ENCODE measurements at places on chromosomes 1 and 21. TPM values are rescaled to one million over a fixed set of nuclear protein-coding genes. Genes with fewer than 3 reads are reported as not detected.

The MEX3A gene
- 0.89 TPM for total RNA-seq

The CYP4A11 gene
- total RNA-seq, result not detected

The GPA33 gene
- total RNA-seq, result not detected

The TDRKH gene
- total RNA-seq, result 3.5 TPM

The MFAP2 gene
- 8.0 TPM for total RNA-seq

The SMPDL3B gene
- 0.25 TPM for total RNA-seq

The PKN2 gene
- total RNA-seq, result 30.0 TPM

The PTPN22 gene
- total RNA-seq, result 0.75 TPM

The PM20D1 gene
- total RNA-seq, result not detected

The CD1B gene
- not detected for total RNA-seq

The GUCA2A gene
- total RNA-seq, result not detected

The COA6 gene
- total RNA-seq, result 33.4 TPM

The RNU1-3 gene
- total RNA-seq, result under 0.01 TPM

The LRRC39 gene
- 0.44 TPM for total RNA-seq

The LCE3D gene
- total RNA-seq, result not detected

The PTGS2 gene
- total RNA-seq, result 12.8 TPM

The SOX13 gene
- total RNA-seq, result 4.5 TPM

The PAQR6 gene
- total RNA-seq, result 0.22 TPM

The ACTL8 gene
- total RNA-seq, result 0.12 TPM

The GCSAML gene
- total RNA-seq, result under 0.01 TPM

The PALMD gene
- 0.37 TPM for total RNA-seq

The NPL gene
- total RNA-seq, result 2.0 TPM

The PLA2G2F gene
- total RNA-seq, result not detected

The HTR6 gene
- not detected for total RNA-seq

The OPRD1 gene
- not detected for total RNA-seq

The FCRL5 gene
- not detected for total RNA-seq

The GSTM3 gene
- total RNA-seq, result 43.3 TPM

The LCE1A gene
- not detected for total RNA-seq

The EXTL1 gene
- 0.75 TPM for total RNA-seq

The KLHDC9 gene
- 1.3 TPM for total RNA-seq

The BNIPL gene
- 0.11 TPM for total RNA-seq

The LRIG2 gene
- 15.2 TPM for total RNA-seq

The DIO1 gene
- not detected for total RNA-seq

The AADACL4 gene
- not detected for total RNA-seq

The C1orf226 gene
- 0.50 TPM for total RNA-seq

The CD160 gene
- total RNA-seq, result not detected

The NPHS2 gene
- not detected for total RNA-seq

The PLOD1 gene
- total RNA-seq, result 552 TPM

The BARHL2 gene
- not detected for total RNA-seq
